Liver (tissue), 10 donors: ENCODE measurements at places on chromosomes 13 and 19. TPM values are rescaled to one million over a fixed set of nuclear protein-coding genes. Genes with fewer than 3 reads are reported as not detected.

GPC5 gene
- total RNA-seq = 1.1 TPM

DNA sequence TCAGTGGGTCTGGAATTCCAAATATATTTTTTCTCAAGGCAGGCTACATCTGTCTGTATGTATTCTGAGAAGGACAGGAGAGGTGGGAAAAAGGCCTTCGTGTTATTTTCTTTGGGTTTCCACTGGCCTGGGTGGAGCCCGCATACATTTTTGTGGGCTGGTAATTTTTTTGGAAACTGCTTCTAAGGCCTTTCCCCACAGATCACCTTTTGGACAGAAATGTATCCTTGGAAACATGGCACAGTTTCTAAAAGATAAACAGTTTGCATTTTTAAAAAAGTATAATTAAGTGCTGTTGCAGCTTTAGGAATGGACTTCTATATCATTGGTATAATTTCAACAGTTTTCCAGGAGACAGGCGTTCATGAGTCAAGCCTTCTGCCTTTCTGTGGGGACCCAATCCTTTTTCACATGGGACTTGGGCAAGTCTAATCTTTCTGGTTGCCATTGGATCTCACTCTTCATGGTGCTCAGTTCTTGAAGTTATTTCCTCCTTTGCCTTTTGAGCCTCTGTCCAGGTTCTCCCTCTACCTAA lies 8.9 kb downstream of the RFX2 start:
- no peaks in the 10 kb centered on the region for H3K27me3 ChIP-seq
- H3K27ac ChIP-seq = no peak overlapping the region
- H3K4me1 ChIP-seq = peaks cover 28% of the 10 kb centered on the region
- H3K36me3 ChIP-seq = no peaks in the 10 kb centered on the region

DHRS12 gene
- 6.8 TPM for total RNA-seq

DNA sequence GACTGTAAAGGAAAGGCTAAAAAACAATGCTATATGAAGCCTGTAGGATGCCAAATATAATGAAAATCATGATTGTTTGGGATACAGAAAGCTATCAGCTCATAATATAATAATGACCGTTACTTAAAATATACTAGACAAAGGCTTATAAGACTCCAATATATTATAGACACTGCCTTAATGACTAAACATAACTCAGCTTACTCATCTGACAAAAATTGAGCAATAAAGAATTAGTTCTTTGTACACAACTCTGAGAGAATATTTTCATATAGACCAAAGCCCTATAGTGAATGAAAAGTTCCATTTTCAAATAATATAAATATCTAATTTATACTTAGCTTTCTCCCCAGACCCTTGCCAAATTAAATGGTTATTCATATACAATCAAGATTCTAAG lies 283.3 kb downstream of the DIAPH3 start:
- H3K36me3 ChIP-seq = no peaks in the 10 kb centered on the region
- no peak overlapping the region for H3K27ac ChIP-seq
- H3K4me1 ChIP-seq = no peaks in the 10 kb centered on the region
- DNase-seq = no peak
- no peak overlapping the region for H3K4me3 ChIP-seq

- peak overlapping the region; percentile 20 for H3K4me3 ChIP-seq
- no peaks in the 10 kb centered on the region for H3K27me3 ChIP-seq
- no peak overlapping the region for H3K27ac ChIP-seq
- no peak for DNase-seq
- peaks cover 2% of the 10 kb centered on the region for H3K36me3 ChIP-seq
Measured at GRCh38 chr19:11942843-11943108, 17.9 kb downstream of the ZNF700 start.

GRCh38 chr13:67148161-67148571 lies 82.0 kb downstream of the PCDH9 start:
- H3K4me1 ChIP-seq = peaks cover 2% of the 10 kb centered on the region
- no peak overlapping the region for H3K4me3 ChIP-seq
- H3K36me3 ChIP-seq = no peaks in the 10 kb centered on the region
- no peaks in the 10 kb centered on the region for H3K27me3 ChIP-seq
- H3K27ac ChIP-seq = no peak overlapping the region
- no peak for DNase-seq

DNA sequence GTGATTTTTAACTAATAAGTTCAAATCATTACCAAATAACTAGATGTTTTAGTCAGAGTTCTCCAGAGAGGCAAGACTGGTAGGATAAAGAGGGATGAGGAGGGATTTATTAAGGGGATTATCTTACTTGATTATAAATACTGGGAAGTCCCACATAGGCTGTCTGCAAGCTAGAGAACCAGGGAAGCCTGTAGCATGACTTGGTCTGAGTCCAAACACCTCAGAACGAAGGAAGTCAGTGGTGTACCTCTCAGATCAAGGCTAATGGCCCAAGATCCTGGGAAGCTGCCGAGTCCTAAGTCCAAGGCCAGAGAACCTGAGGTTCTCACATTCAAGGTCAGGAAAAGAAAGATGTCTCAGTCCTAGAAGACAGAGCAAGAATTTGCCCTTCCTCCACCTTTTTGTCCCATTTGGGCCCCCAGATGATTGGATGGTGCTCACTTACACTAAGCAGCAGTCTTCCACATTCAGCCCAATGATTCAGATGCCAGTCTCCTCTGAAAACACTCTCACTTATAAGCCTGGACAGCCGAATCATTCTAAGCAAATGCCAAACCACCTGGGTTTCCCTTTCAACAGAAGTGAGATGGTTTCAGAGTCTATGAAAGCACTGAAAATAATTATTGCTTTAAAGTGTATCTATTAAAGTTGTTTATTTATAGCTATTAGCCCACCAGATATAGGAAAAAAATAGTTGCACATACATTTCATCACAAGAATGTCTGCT lies 1599.2 kb downstream of the OLFM4 start:
- DNase-seq = no peak
- no peak overlapping the region for H3K27ac ChIP-seq
- no peaks in the 10 kb centered on the region for H3K36me3 ChIP-seq
- no peak overlapping the region for H3K4me3 ChIP-seq

DNA sequence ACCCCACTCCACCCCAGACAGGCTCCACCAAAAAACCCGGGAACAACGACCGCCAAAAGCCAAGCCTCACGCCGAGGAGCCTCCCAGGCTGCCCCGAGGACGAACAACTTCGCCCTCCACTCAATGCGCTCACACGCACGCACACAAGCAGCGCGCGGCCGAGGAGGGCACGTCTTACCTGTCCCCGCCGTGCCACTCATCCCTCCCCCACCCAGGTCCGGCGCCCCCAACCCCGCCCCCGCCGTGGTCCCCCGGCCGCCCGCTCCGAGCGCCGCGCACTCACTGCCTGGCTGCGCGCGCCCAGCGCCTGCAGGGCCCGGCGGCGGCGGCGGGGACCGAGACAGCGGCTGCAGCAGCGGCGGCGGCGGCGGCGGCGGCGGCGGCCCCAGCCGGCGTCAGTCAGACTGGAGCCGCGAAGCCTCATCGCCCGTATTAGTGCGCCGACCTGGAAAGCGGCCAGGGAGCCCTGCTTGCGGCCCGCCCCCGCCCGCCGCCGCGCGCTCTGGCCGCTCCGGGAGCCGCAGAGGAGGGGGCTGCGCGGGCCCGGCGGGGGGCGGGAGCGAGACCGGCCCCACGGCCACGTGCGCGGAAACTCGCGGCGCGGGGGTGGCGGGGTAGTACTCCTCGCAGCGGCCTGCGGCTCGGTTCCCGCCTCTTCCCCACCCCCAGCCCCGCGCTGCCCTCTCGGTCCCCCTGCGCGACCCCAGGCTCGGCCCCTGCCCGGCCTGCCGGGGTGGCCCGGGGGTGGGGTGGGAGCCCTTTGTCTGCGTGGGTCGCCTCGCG lies at the start of gene SMAD9:
Gene SMAD9, minus strand, starts transcription at position 406 of the 783 bp plus-strand sequence. CDS start 40,549 bp downstream, outside the sequence.
- H3K27ac ChIP-seq = peak within 1 kb of the TSS; percentile 50
- peak within 1 kb of the TSS; percentile 53 for H3K4me3 ChIP-seq
- no peaks in the 10 kb centered on the region for H3K36me3 ChIP-seq
- peak; percentile 59 for DNase-seq
- H3K4me1 ChIP-seq = peaks cover 7% of the 10 kb centered on the region
- H3K27me3 ChIP-seq = peaks cover 7% of the 10 kb centered on the region

GRCh38 chr13:22194106-22194805 lies 523.4 kb downstream of the FGF9 start:
- no peak overlapping the region for H3K27ac ChIP-seq
- no peak overlapping the region for H3K4me3 ChIP-seq
- H3K36me3 ChIP-seq = no peaks in the 10 kb centered on the region
- no peak for DNase-seq

APOE gene
- 3,491 TPM for total RNA-seq

DNA sequence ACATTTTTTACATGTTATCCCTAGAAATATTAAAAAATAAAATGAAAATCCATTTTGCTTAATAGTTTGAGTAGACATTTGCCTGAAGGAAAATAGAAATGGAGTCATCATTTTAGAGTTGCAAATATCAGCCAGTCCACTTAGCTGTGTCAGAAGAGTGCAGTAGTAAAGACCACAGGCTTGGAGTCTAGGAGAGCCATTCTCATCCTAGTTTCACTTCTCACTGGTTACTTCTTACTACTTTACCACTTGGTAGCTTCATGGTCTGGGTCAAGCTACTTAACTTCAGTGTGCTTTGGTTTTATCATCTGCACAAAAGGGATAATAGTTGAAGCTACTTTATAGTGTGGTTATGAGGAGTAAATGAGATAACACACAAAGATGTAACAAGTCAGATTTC lies 286.5 kb upstream of the NBEA start:
- no peak for DNase-seq
- H3K4me1 ChIP-seq = no peaks in the 10 kb centered on the region
- no peaks in the 10 kb centered on the region for H3K27me3 ChIP-seq
- no peaks in the 10 kb centered on the region for H3K36me3 ChIP-seq
- H3K4me3 ChIP-seq = no peak overlapping the region
- no peak overlapping the region for H3K27ac ChIP-seq

DNA sequence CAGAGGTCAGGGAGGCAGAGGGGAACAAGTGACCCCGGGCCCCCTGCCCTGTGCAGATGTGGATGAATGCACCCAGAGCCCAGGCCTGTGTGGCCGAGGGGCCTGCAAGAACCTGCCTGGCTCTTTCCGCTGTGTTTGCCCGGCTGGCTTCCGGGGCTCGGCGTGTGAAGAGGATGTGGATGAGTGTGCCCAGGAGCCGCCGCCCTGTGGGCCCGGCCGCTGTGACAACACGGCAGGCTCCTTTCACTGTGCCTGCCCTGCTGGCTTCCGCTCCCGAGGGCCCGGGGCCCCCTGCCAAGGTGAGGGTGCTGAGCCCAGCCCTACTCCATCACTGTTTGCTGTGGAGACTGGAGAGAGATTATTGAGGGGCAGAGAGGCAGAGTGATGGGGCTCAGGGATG lies 9.9 kb downstream of the LTBP4 start:
- H3K27ac ChIP-seq = no peak overlapping the region
- no peak overlapping the region for H3K4me3 ChIP-seq
- no peaks in the 10 kb centered on the region for H3K36me3 ChIP-seq
- H3K4me1 ChIP-seq = peaks cover 23% of the 10 kb centered on the region
- H3K27me3 ChIP-seq = no peaks in the 10 kb centered on the region
- no peak for DNase-seq

TUBB4A gene
- 0.25 TPM for total RNA-seq
